ENCODE measurements at places on chromosomes 2 and 18. TPM values are rescaled to one million over a fixed set of nuclear protein-coding genes. Genes with fewer than 3 reads are reported as not detected.

TFPI gene
- 111 TPM for polyA plus RNA-seq

HRH4 gene
- polyA plus RNA-seq, result 0.10 TPM

XDH gene
- polyA plus RNA-seq, result 0.04 TPM

LIMS2 gene
- 30.9 TPM for polyA plus RNA-seq

TMEM182 gene
- polyA plus RNA-seq, result 8.5 TPM

GAD1 gene
- 1.1 TPM for polyA plus RNA-seq

FOXI3 gene
- not detected for polyA plus RNA-seq

NMUR1 gene
- 0.34 TPM for polyA plus RNA-seq

EMX1 gene
- polyA plus RNA-seq, result not detected

SGPP2 gene
- 2.3 TPM for polyA plus RNA-seq

C2orf81 gene
- polyA plus RNA-seq, result 3.0 TPM

DCAF17 gene
- polyA plus RNA-seq, result 32.5 TPM

ACTR1B gene
- 60.3 TPM for polyA plus RNA-seq

EPHA4 gene
- polyA plus RNA-seq, result 26.0 TPM

UPP2 gene
- 0.56 TPM for polyA plus RNA-seq

ITPRIPL1 gene
- polyA plus RNA-seq, result 4.8 TPM

RNF152 gene
- 11.6 TPM for polyA plus RNA-seq

CEBPZOS gene
- 58.3 TPM for polyA plus RNA-seq

SP140 gene
- 0.91 TPM for polyA plus RNA-seq

FAM124B gene
- polyA plus RNA-seq, result 34.6 TPM

GALM gene
- 28.4 TPM for polyA plus RNA-seq

IL1B gene
- 0.37 TPM for polyA plus RNA-seq

ZSWIM2 gene
- not detected for polyA plus RNA-seq

CXCR1 gene
- 0.04 TPM for polyA plus RNA-seq

CFAP65 gene
- polyA plus RNA-seq, result 3.1 TPM

CHST9 gene
- 2.2 TPM for polyA plus RNA-seq

C2orf66 gene
- polyA plus RNA-seq, result 0.18 TPM

GPR75 gene
- polyA plus RNA-seq, result 4.6 TPM

SERPINB13 gene
- not detected for polyA plus RNA-seq

DSEL gene
- polyA plus RNA-seq, result 4.6 TPM

USP14 gene
- 50.4 TPM for polyA plus RNA-seq

TIA1 gene
- 343 TPM for polyA plus RNA-seq

Measured in right lung (tissue), 10 donors.